ENCODE measurements at places on chromosomes 4 and X.

DNA sequence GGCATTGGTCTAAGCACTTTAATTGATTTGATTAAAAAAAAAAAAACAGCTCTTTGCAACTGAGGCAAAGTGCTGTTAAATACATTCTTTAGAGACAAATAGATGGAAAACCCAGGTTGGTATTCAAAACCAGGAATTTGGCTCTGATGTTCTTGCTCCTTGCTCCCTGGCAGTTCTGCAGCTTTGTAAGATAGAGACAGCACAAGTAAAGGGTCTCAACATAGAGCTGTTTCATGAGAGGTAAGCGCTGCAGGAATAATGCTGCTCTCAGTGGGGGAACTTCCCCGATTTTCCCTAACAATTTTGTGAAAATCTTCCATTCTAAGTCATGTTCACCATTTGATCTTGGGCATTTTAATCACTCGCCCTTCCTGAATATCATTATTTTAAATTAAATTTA is 479.5 kb upstream of the HS3ST1 start:
- DNase-seq = no peak

DNA sequence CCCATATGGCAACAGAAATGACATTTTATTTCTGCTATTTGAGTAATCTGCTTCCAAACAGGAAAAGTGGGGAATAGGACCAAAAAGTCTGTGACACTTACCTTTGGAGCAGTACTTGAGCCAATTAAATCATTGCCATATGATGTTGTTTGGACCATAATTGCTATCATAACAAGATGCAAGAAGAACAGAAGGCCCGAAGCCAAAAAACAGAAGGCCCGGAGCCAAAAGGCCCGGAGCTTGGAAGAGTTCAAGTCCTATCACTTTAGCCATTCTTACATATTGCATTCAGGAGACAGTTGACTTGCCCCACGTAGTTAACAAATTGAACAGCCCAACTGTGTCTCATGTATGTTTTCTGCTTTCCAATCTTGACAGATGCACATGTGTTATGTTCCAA is 285.6 kb downstream of the ARHGAP24 start:
- DNase-seq = no peak

GRCh38 chr4:18022572-18023050 is 1.1 kb upstream of the LCORL start:
- DNase-seq = no peak

GRCh38 chr4:122890147-122890795 is 32.1 kb downstream of the NUDT6 start:
- no peak for DNase-seq

DNA sequence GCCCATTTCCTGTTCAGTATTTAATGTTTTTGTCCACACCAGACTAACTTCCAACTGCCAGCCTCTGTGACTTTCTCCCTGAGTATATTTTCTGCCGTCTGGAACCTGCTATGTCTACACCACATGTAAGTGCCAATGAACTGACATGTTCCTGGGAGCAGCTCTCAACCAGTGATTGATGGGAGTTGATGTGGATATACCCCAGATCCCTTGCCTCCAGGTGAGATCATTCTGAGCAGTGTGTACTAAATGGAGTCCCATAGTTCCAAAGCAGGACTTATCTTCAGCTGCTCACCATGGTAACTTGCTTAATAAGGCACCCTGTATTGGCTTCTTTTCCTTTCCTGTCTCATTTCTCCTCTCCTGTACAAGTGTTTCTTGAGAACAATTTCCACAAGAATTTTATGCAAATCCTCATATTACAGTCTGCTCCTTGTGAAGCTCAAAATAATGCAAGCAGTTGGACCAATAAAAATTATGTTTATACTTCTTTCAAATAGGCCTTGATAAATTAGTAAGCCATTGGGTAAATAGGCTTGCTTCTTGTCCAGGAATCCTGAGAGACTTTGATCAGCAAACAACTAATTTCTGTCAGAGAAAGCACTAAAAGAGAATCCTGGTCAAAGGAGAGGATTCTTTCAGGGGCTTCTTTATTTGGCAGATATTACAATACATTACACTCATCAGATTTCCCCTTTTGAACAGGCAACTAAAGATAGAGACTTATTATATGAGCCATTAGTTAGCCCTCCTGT is 911.7 kb upstream of the NDST4 start:
- DNase-seq = no peak

DNA sequence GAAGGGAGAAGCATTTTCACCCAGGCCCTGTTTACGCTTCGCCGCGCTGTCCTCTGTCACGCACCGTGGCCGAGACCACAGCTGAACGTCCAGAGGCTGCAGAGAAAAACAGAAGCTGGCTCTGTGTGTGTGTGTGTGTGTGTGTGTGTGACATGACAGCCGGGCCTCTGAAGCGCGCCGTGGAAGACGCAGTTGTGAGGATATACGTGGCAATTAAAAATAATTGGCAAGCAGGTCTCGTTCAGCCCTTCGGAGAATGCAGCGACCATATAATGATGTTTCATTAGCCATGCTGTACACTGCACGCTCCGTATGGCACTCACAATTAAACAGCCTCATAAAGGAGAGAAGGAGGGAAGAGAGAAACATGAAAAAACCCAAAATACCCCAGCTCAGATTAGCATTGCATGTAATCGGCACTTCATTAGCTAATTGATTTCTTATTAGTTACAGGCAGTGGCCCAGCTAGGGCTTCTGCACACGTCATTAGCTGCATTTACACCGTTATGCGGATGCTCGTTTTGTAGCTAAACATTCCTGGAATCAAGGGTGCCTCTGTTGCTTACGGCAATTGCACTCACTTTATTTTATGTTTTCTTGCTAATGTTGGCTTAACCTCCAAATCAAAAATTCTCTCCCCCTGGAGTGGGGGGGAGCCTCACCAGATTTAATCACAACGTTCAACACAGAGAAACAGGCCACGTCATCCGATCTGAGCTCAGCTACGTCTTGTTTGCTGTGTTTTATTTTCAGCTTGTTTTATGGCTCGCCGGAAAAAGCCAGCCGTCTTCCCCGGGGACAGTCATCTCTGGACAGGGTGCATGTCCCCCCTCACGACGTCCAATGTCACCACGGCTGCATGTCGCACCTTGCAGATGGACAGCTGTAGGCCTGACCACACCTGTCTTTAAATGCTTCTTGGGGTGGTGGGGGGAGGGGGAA is 74.6 kb upstream of the SHOX start:
- DNase-seq = no peak

- DNase-seq = no peak
Measured at GRCh38 chr4:115343171-115343570, 229.8 kb upstream of the NDST4 start.

DNA sequence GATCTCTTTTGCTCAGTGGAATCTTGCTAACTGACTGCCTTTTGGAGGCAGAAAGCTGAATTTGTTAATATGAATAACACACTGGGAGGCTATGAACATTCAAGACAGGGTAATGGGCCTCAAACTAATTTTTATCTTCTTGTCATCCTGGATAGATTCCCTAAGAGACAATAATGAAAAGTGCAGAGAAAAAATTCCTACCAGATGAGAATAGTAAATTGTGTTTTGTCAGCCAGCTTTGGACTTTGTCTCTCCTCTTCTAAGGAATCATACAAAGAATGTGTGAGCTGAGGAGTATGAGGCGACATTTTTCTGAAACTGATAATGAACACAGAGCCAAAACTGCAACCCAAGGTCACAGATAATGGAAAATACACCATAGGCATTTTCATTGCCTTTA is 649.3 kb downstream of the IQCM start:
- no peak for DNase-seq

DNA sequence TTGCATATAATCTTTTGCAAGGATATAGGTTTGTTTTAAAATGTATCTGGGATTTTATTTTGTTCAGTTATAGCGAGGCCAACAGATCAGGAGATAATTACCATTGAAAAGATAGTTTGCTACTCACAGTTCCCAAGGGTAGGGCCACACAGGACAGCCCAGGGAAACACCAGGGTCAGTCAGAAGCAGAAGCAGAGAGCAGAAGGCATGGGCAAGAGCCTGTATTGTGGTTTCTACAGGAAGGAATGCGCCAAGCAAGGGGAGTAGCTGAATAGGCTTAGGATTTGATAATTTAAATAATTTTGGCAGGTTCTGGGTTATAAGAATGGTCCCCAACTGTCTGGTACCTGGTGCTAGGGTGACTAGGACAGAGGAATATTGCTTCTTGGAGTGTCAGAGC is 61.6 kb downstream of the SYNPO2 start:
- DNase-seq = no peak

- DNase-seq = no peak
Measured at GRCh38 chr4:19857380-19857779, 394.3 kb upstream of the SLIT2 start.
